ENCODE measurements at places on chromosomes 1 and 21.

DNA sequence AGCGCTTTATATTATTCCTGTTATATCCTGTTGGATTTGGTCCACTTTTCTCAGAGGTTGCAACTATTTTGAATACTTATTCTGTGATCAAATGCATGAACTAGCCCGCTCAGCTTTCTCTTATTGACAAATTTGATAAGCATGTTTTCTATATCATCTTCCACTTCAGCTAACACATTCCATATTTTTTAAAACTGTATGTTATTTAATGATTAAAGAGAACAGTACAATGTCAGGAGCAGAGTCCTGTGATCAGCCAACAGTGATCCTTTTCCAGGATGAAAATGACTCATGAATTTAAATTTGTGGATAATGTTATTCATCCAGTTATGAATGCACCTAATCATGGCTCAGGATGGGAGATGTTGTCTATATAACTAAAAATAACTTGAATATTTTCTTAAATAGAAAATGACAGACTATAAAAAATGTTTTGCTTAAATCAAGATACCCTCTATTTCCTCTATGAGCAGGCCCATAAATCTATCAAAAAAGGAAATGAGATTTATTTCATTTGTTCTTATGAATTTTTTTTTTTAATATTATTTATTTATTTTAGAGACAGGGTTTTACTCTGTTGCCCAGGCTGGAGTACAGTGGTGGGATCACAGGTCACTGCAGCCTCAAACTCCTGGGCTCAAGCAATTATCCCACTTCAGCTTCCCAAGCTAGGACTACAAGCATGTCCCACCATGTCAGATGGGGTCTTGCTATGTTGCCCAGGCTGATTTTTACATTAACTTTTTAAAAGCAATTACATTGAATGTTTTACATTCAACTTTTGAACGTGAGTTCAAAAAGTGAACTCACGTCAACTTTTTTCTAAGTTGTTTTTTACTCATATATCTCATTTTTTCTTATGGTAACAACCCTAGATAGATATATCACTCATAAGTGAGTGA lies 12.5 kb downstream of the BPNT1 start:
- DNase-seq = no peak

GRCh38 chr1:66160719-66161118 lies 368.0 kb downstream of the PDE4B start:
- DNase-seq = no peak

DNA sequence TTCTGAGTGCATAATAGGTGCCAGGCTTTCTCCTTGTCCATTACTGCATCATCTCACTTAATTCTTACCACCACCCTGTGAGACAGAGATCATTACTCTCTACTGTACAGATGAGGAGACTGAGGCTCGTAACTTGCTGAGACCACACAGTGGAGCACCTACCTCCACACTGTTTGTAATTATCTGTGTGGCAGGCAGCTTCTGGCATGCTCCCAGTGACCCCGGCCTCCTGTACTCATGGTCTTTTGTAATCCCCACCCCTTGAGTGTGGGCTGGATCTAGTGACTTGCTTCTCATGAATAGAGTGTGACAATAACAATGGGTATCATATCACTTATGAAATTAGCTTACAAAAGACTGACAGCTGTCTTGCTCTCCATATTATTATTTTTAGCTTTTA lies 407.3 kb downstream of the MATN1 start:
- no peak for DNase-seq

GRCh38 chr1:228459091-228459993 lies 27.8 kb upstream of the RNF187 start:
- DNase-seq = peak; percentile 55

GRCh38 chr1:214439352-214440119 lies 111.9 kb downstream of the PTPN14 start:
- peak; percentile 53 for DNase-seq

DNA sequence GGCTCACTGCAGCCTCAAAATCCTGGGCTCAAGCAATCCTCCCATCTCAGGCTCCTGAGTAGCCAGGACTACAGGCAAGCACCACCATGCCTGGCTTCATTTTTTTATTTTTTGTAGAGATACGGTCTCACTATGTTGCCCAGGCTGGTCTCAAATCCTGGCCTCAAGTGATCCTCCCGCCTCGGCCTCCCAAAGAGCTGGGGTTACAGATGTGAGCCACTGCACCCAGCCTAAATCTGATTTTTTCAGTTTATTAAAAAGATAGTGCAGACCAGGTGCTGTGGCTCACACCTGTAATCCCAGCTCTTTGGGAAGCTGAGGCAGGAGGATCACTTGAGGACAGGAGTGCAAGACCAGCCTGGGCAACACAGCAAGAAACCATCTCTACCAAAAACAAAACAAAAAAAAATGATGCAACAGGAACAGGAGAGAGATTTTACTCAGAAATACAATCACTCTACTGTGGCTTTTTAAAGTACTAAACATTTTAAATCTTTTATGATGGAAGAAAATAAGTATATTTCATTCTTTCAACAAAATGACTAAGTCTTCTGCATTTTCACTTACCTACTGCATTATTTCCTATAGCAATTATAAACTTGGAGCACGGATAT lies 1.9 kb downstream of the PSMG1 start:
- DNase-seq = no peak

DNA sequence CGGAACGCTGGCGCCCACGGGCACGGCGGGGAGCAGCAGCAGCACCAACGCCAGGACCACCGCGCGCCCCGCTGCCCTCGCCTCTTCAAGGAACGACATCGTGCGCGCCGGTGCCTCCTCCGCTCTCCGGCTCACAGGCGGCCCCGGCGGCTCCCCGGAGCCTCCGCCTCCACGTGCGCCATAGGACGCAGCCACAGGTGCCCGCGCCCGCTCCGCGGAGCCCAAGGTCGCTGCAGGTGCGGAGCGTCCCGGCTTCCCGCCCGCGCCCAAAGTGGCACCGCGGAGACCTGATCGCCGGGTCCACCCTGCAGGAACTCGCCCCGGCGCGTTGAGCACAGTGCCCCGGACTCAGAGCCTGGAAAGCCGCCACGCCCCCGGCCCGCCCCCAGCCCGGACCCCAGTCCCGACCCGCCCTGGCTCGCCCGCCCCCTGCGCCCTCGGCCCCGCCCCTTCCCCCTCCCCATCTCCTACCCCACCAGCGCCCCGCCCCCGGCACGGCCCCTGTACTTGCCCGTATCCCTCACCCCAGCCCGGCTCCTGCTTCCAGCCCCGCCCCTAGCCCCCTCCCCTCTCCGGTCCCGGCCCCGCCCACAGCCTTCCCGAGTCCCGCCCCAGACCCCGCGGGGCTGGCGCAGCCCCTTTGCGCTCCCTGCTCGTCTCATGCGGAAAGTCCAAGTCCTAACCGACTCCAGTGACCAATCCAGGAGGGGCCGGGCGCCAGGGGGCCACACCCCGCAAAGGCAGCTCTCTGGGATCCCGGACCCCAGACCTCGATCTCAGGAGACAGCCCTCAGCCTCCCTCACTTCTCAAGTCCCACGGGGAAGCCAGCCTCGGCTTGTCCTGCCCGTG lies at the start of gene MEGF6:
Gene MEGF6, minus strand, starts transcription at position 339 of the 850 bp plus-strand sequence. Its CDS starts 240 bp downstream, at position 99.
- peak; percentile 39 for DNase-seq

- no peak for DNase-seq
These were observed 115.1 kb downstream of the PROX1 start for GRCh38 chr1:214102907-214103306.

DNA sequence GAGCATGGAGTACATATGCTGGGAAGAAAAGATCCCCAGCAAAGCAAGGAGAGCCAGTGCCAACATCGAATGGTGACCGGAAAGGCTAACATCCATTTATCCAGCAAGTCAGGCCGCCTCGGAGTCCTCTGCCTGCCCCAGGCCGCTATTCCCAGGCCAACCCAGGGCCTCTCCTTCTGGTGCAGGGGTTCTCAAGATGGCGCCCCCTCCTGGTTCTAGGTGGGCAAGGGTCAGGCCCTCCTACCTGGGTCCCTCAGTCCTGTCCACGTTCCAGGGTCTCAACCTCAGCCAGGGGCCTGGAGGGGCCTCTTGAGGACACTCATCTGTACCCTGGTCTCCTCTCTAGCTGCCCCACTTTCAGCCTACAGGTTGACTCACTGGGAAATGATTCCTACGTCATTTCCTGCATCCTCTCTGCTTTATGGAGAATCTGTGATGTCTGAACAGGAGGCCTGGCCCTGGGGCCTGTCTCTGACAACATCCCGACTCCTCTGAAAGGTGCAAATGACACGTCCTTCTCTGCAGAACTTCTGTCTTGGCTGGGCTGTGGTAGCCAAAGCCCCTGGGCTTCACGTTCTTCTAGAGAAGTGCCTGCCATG lies 145.3 kb downstream of the PSMG1 start:
- no peak for DNase-seq

DNA sequence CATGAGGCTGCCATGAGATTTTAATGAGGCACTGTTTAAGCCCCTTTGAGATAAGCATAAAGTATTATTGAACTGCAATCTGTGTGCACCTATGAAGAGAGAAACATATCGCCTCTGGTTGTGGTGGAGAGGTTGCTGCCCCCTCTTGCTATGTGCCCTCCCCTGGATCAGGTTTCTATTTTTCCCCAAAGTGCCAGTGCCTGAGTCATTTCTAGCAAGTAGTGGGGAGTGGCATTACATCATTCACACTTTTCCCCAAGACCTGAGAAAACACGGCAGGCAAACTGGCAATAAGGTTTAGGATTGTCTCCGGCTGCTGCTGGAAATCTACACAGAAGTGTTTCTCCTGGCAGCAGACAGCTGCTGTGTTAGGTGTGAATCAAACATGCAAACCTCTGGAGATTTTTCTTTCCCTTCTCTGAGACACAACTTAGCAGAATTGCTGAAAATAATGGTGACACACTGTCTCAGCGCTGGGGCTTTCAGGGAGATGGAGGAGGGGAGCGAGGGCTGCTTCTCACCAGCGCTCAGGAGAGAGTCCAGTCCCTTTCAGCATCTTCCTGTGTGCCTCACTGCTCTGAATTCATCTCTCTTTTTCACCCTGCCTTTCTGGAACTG lies 13.7 kb upstream of the RGS16 start:
- DNase-seq = no peak

DNA sequence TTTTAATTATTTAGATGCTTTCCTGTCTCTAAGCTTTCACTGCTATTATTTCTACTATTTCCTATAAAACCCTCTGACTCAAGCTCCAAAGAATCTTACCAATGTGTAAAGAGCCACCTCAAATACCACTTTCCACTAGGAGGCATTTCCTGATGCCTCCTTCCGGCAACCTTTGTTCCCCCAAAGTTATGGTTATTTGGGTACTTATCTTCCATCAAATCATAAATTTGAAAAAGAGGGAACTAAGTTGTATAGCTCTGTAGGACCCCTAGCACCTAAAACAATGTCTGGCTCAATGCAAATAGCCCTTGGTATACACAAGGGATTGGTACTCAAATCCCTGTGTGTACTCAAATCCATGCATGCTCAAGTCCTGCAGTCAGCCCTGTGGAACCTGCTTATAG lies 79.6 kb downstream of the NME7 start:
- DNase-seq = no peak

GRCh38 chr1:151711951-151712350 lies 4.7 kb downstream of the CELF3 start:
- no peak for DNase-seq

- no peak for DNase-seq
These were observed 540.3 kb upstream of the B3GALT2 start for GRCh38 chr1:193726722-193727121.

DNA sequence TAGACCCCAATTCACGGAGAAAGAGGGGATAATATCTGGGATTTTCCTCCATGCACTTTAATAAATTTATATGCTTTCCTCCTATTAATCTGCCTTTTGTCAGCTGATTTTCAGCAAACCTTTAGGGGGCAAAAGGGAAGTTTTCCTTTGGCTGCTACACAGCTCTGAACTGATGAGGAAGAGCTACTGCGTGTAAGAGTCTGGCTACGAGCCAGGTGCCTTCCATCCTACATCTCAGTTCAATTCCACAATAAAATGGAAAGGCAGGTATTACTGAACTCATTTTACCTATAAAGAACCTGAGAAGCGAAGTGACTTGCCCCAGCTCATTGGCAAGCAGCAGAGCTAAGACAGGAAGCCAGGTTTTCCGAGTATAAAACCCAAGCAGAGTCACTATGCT lies 28.3 kb upstream of the ZNF326 start:
- no peak for DNase-seq

GRCh38 chr1:61088163-61088974 lies 6.0 kb downstream of the NFIA start:
- DNase-seq = no peak

GRCh38 chr1:52216907-52217458 lies 75.1 kb downstream of the ZFYVE9 start:
- no peak for DNase-seq

DNA sequence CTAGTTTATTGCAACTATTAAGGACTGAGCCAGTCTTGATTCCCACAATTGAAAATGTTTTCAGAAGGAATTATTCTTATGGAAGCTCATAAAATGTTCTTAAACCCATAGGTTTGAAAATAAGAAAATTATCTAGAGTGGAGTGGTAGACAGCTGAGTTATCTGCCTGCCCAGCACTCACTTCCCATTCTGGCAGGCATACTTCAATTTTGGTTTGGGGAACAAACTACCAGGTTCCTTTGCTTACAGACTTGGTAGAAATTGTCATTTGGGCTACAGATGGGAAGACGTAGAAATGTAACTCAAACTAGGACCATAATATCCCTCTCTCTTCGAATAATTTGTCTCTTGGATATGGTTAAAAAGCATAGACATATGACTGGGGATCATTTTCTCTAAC lies 18.4 kb downstream of the JUN start:
- no peak for DNase-seq

GRCh38 chr1:26854906-26855305 lies 8.0 kb upstream of the SFN start:
- no peak for DNase-seq

DNA sequence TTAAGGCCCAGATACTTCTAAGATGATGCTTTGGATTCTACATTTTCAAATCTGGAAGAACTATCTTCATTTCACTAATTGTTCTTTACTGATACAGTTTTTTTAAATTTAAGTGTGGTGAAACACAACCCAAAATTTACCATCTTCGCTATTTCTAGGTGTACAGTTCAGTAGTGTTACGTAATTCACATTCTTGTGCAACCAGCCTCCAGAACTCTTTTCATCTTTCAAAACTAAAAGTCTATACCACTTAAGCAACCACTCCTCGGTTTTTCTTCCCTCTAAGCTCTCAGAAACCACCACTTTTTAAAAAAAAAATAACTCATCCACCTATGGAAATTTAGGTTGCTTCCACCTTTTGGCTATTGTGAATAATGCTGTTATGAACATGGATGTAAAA lies 220.7 kb downstream of the PDE4B start:
- DNase-seq = no peak

DNA sequence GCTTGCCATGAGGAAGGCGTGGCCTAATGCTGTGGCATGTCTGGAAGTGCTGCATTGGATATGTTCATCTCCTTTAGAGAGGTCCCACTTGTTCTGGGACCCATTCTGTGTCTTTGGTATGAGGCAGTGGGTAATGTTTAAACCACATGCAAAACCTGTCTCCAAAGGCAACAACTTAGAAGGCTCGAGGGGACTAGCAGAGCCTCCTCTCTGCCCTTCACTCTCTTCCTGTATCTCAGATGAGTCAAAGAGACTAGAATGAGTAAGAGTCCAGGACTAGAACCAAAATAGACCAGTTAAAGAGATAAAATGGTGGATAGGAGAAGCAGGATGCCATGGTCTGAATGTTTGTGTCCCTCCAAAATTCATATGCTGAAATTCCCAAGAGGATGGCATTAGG lies 220.8 kb upstream of the KIAA0040 start:
- no peak for DNase-seq
